ENCODE measurements at places on chromosomes 1 and 21.

DNA sequence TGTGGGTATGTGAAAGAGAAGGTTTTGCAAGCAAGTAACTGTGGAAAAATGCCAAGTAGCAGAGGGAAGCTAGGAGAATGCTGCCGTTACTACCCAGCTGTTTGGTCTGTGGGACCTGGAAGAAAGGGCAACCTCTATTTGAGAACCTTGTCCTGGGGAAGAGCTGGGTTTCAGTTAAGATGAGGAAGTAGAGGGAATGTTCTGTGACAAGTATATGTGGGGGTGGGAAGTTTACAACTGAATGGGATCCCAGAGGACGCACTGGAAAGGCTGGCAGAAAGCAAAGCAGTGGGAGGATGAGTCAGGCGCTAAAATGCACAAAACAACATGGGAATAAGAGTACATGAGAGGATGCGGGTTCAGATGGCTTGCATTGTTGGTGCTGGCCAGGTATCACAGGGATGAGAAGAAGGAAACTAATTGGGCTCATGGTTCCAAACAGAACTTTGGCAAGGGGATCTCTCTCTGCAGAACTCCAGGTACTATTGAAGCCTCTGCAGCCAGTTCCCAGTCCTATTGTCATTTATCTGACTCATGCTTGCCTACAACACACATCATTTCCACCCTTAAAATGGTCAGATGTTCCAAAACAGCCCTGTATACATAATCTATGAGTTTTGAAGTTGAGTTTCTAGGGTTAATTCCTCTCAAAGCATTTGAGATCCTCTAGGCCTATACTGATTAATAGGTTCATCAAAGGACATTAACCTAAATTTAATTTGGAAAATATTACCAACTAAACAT, 88.5 kb upstream of the VAV3 start:
- DNase-seq: no peak

DNA sequence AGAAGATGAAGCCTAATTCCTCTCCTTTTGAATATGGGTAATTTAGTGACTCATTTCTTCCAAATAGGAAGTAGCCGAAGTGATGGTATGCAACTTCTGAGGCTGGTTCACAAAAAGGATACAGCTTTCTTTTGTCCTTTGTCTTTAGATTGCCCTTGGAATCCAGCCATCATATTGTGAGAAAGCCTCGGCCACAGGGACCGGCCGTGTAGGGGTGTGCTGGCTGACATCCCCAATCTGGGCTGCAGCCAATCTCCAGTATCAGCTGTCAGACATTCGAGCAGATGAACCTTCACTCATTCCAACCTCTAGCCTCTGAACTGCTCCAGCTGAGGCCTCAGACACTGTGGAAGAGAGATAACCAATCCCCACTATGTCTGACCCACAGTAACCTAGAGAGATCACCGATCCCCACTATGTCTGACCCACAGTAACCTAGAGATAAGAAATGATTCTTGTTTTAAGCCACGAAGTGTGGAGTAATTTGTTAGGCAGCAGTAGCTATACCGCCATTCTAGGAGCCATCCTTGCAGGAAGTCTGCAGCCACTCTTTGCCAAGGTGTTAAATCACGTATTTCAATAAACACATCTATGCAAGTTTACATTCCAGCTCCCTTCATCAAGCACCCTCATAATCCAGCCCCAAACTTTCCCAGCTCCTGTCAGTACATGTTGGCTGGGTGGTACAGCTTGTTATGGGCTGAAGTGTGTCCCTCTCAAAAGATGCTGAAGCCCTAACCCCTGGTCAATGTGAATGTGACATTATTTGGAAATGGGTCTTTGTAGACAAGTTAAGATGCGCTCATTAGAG, 2.9 kb upstream of the DIP2A start:
- no peak for DNase-seq

GRCh38 chr1:11180342-11180744, 8.8 kb upstream of the ANGPTL7 start:
- DNase-seq: no peak

GRCh38 chr1:187300081-187300480, 471.3 kb downstream of the PLA2G4A start:
- no peak for DNase-seq

DNA sequence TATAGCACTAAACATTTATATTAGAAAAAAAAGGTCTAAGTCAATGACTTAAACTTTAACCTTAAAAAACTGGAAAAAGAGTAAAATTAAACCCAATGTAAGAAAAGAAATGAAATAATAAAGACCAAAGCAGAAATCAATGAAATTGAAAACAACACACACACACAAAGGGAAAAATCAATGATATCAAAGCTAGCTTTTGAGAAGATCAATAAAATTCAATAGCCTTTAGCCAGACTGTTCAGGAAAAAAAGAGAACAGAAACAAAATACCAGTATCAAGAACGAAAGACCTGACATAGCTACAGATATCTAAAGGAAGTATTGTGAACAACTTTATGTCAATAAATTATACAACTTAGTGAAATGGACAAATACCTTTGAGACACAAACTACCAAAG, 7.1 kb downstream of the DHCR24 start:
- no peak for DNase-seq

DNA sequence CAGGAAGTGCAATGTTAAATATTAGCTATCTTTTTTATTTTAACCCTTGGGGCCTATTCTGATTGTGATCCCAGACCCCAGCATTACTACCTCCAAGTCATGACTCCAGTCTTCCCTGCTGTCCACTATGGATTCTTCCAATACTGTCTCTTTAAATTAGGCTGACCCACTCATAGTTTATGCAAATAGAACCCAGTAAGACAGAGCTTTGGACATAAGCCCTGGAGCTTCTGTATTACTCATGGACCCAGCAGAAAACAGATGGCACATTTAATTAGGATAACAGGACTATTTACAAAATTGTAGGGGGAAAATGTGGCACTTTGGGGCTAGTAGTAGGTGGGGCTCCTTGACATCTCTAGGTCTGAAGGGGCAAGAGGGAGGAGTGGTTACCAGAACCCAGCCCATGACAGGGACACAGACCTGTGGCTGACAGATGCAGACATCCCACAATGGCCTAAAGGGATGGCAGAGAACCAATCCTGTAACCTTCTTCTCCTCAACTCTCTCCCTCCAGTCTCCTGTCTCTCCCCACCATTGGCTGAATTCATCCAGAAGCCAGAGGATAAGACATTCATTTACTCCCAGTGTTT, 233.5 kb downstream of the OMA1 start:
- no peak for DNase-seq

DNA sequence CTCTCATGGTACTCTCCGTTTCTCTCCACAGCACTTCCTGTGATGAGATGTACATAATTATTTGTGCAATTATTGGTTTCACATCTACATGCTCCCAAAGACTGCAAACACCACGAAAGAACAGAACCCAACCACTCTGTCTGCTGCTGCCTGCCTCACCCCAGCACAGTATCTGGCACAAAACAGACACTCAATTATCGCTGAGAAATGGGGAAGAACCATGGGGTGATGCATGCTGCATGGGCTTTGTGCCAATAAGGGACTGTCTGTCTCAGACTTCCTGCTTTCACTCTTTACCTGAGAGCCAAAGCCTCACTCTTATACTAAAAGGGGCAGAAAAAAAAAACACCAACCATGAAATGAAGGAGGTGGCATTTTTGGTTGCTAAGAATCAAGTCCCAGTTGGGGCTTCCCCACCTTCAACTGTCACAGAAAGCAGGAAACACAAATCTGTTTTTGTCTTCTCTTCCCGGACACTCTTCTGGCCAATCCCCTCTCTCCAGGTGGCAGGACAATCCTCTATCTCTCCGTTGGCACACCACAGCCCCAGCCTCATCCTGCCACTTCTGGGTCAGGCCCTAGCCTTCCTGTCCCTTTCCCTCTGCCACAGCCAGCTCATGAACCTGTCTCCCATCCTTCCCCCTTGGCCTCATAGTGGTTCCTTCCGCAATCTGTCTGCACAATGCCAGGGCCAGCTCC, 82.0 kb downstream of the TGFBR3 start:
- peak; percentile 78 for DNase-seq

DNA sequence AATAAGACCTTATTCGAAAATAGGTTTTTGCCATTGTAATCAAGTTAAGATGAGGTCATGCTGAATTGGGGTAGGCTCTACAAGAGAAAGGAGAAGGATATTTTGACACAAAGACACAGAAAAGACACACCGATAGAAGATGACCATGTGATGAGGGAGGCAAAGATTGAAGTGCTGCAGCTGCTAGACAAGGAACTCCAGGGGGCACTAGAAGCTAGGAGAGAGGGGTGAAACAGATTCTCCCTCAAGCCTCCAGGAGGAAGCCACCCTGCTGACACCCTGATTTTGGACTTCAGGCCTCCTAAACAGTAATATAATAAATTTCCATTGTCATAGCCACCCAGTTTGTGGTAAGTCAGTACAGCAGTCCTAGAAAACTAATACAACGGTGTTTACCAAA, 506.8 kb upstream of the CAMK1G start:
- no peak for DNase-seq

DNA sequence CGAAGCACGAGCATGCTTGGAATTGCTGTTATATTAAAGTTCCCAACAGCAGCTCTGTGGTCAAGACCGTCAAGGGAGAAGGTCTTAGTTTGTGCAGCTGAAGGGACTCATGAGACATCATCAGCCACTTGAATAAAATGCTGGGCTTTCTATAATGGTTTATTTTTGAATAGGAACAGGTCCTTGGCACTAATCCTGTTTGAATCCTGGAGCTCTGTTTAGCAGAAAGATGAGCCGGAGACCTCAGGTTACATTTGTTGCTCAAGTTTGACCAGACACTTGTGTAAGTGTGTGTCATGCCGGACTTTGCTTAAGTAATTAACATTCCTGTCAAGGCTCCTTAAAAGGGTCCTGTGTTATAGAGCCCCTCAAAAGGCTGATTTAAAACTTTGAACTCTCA, 186.5 kb downstream of the ROR1 start:
- no peak for DNase-seq

GRCh38 chr1:189628857-189629256, 848.8 kb downstream of the BRINP3 start:
- no peak for DNase-seq

DNA sequence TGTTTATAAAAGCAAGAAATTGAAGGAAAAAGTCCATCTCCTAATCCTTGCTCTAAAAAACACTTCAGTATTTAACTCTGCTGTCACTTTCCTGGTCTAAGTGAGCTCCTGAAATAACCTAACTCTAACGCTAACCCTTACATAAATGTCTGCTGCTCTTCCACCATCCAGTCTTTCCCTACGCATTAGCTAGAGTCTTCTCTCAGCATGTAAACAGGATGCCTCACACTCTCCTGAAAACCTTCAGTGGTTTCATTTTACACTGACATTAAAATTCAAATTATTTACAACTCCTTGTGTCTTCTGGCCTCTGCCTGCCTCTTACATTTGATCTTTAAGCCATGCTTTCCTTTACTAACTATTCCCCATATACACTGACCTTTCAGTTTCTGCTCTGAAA, 697.6 kb upstream of the CXADR start:
- no peak for DNase-seq

GRCh38 chr1:17635276-17635675, 95.8 kb downstream of the ARHGEF10L start:
- no peak for DNase-seq

- no peak for DNase-seq
These were observed 190.8 kb downstream of the LTN1 start for GRCh38 chr21:28801906-28802305.

GRCh38 chr1:236009191-236009590, 55.7 kb downstream of the NID1 start:
- DNase-seq: no peak

GRCh38 chr1:3290915-3291314, 163.6 kb upstream of the ARHGEF16 start:
- DNase-seq: no peak

- no peak for DNase-seq
These were observed 199.8 kb downstream of the DNM3 start for GRCh38 chr1:172041102-172041501.

GRCh38 chr21:41222247-41223068, 54.5 kb downstream of the BACE2 start:
- no peak for DNase-seq

DNA sequence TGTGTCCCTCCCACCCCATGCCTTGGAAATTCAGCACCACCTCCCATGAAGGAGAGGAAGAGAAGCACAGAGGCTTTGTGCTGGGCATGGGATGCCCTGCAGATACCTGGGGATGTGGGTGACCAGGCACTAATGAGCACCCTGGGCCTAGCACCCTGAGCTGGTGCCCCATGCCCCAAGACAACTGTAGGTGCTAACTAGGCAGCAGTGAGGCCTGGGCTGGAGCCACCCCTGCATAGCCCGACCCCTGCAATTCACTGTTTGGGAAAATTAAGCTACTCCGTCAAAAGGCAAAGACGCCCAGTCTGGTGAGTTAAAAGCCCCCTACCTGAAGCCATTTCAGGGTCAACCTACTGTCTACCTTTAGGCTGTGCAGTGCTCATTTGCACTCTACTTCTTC, 5.4 kb downstream of the KCNA2 start:
- DNase-seq: no peak

GRCh38 chr1:18480315-18481189, at the start of gene KLHDC7A:
Gene KLHDC7A (plus strand): TSS chr1:18480930. CDS start chr1:18480982, 52 bp downstream.
- DNase-seq: no peak

DNA sequence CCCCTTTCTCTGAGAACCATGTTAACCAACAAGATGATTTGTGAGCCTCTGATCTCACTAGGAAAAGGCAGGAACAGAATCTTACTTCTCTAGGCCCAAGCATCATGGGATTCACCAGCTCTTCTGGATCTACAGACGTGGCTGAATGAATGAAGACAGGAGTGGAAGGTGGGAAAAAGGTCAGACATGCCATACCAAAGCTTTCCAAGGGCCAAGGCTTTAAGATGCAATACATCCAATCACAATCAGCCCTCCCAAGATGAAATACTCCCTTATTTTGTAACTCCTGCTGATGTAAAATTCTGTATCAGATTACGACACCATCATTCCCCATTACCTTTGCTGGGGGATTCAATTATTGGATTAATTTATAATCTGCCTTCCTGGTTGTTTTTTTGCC, 80.9 kb downstream of the SSBP3 start:
- DNase-seq: no peak

DNA sequence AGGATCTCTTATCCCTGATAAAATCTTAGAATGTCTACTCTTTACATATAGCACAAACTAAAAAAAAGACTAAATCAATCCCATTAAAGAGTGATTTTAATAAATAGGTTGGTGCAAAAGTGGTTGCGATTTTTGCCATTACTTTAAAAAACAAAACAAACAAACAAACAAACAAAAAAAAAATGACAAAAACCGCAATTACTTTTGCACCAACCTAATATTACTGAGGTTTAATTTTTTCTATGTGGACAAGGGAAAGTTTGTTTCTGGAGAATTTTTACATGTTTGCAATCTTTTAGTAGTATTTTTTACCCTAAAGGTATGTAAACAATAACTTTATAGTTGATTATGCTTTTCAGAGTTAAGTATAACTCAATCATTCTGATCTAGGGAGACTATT, 119.7 kb upstream of the ADAMTS5 start:
- no peak for DNase-seq

- DNase-seq: no peak
These were observed 29.1 kb upstream of the ADAMTS1 start for GRCh38 chr21:26874347-26874746.

- no peak for DNase-seq
These were observed 30.2 kb upstream of the MGST3 start for GRCh38 chr1:165600793-165601192.

- DNase-seq: no peak
These were observed 9.9 kb upstream of the MIIP start for GRCh38 chr1:12009318-12009947.

All from stimulated activated CD8-positive, alpha-beta memory T cell treated with anti-CD3 and anti-CD28 coated beads, Interleukin-4, amount 100 ng/mL, for 48 hours (primary cell).